Right renal cortex interstitium (tissue), 3 donors: ENCODE measurements at places on chromosomes 3 and 15. TPM values are rescaled to one million over a fixed set of nuclear protein-coding genes. Genes with fewer than 3 reads are reported as not detected.

DNA sequence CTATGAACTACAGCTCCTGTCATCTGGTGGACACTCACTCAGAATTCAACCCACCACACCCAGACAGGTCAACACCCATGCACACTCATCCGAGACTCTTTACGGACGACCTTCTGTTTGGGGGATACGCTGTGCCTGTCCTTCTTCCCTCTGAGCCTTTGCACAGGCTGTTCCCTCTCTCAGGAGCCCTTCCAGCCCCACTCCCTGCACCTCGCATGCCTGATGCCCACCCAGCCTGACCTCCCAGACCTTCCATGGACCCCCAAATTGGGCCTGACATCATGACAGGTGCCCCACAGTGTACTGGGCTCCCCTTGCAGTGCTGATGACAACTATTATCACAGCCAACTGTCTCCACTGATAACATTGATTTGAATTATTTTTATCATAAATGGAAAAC, 135.8 kb downstream of the NSMCE3 start:
- no peak for DNase-seq

GRCh38 chr15:39721893-39722292, 60.7 kb downstream of the FSIP1 start:
- no peak for DNase-seq

DNA sequence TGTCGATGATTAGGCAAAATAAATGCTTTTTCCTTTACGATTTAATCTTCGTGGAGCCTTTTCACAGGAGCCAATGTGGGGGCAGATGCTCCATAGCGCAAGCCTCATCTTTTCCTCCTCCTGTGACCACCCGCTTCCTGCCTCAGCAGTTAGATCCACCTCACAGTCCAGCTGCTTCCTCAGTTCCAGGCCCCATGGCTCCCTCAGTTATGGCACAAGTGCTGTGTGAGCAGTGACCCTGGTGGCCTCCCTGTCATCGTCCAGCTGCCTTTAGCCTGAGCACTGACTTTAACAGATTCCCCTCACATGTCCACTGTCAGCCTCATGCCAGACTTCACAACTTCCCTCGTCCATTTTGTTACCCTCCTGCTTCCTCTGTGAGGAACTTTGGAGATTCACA, 424.6 kb upstream of the GBE1 start:
- no peak for DNase-seq

GRCh38 chr3:187473778-187474406, 105.7 kb downstream of the RTP4 start:
- DNase-seq: no peak

GRCh38 chr15:57595011-57595866, 3.5 kb downstream of the MYZAP start:
- DNase-seq: no peak

DNA sequence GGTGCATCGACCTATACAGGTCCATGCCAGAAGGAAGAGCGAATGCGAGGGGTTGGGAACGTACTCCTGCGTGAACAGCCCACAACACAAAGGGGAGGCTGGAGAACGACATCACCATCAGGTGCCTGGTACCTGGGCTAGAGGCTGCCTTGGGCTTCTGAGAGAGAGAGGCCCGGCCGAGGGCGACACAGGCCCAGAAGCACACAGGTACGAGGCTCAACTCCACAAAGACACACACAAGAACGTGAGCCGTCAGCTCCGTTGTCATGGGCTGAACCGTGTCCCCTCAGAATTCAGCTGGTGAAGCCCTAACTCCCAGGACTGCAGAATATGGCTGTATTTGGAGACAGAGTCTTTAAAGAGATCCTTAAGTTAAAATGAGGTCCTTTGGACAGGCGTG, 134.3 kb downstream of the ATP10A start:
- no peak for DNase-seq

- DNase-seq: no peak
These were observed 191.0 kb downstream of the SATB1 start for GRCh38 chr3:18233987-18234716.

DNA sequence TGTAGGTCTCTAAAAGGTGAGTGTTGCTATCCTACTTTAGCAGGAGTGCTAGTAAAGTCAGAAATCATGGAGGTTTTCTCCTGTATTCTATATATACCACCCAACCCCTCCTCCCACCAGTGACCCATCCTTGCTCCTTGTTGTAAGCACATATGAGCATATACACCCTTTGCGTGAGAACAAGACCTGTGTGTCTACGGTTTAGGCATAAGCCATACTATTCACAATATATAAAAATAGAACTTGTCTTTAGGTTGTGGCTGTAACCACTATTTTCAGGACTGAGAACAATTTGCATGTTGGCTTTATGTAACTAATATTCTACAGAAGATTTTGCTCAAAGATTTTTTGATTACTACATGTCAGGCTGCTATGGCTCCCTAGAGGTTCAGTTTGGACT, 59.1 kb upstream of the TOP2B start:
- no peak for DNase-seq

Gene VILL
- 11.0 TPM for polyA plus RNA-seq

Gene CLASP2
- 58.0 TPM for polyA plus RNA-seq
